ENCODE measurements at places on chromosomes 13 and 19.

- DNase-seq = no peak
These were observed 184.9 kb downstream of the DACH1 start for GRCh38 chr13:71681901-71682613.

DNA sequence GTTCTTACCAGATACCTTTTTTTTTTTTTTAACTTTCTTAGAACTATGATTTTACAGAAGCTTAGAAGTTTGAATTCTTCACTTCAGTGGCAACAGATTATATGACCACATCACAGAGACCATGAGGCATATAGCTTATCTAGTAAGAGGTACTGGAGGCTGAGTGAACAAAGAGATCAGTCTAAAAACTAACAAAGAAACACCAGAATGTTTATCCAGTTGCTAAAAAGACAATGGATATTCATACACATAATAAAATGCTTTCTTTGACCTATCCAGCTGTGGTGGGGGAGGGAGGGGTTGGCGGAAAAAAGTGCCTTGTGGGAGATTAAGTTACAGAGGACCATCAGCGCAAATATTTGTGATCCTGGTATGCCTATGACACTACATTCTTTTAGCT, 34.7 kb upstream of the SLITRK6 start:
- DNase-seq = no peak

GRCh38 chr19:19160461-19161035, 9.5 kb downstream of the MEF2B start:
- DNase-seq = no peak

- no peak for DNase-seq
These were observed 11.7 kb downstream of the MKNK2 start for GRCh38 chr19:2039089-2039958.

DNA sequence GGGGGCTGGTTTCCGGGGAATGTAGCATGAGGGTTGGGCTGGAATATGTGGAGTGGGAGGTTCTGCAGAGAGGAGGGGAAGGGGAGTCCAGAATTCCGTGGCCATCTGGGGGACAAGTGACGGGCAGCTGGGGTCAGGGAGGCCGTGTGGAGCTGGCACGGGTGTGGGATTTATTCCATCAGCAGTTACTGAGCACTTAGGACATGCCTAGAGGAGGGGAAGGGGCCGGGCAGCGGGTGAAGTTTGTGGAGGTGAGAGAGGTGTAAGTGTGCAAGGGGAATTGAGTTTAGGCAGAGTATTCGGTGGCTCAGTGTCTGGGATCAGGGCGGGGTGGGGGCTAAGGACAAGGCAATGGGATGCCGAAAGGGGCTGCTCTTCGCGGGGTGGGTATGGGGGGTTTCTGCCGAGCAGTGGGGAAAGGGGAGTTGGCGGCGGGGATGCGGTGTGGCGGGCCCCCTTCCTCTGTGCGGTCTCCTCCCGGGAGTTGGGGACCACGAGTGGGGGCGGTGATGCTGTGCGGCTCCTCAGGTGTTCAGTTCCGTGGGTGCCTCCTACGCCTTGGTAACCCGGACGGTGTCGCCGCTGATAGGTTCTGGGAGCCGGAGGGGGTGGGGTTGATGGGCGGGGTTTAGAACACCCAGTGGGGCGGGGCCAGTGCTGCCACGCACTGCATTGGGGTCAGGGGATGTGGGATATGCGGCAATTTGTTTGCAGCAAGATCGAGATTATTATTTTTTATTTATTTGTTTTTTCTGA, 5.4 kb downstream of the CCDC61 start:
- DNase-seq = peak; percentile 90

GRCh38 chr13:75480671-75481175, 1.2 kb downstream of the TBC1D4 start:
- peak; percentile 18 for DNase-seq

DNA sequence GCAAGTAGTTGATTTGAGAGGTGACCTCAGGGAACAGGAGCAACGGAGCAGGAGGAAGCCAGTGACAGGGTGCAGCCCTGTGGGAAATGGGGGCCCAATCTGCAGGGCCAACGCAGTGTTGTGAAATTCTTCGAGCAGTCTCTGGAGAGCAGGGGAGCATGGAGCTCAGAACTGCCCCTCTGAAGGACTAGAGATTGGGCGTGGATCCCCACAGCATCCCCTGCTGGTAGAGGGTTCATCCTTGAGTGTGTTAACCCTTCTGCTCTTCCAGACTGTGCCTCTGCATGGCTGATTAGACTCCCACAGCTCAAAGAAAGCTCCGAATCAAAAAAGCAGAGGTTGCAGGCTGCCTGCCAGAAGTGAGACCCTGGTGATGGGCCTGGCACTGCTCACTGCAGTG, 77.9 kb upstream of the UQCRFS1 start:
- no peak for DNase-seq

- DNase-seq = no peak
These were observed 653.3 kb downstream of the DIAPH3 start for GRCh38 chr13:59510386-59510785.

DNA sequence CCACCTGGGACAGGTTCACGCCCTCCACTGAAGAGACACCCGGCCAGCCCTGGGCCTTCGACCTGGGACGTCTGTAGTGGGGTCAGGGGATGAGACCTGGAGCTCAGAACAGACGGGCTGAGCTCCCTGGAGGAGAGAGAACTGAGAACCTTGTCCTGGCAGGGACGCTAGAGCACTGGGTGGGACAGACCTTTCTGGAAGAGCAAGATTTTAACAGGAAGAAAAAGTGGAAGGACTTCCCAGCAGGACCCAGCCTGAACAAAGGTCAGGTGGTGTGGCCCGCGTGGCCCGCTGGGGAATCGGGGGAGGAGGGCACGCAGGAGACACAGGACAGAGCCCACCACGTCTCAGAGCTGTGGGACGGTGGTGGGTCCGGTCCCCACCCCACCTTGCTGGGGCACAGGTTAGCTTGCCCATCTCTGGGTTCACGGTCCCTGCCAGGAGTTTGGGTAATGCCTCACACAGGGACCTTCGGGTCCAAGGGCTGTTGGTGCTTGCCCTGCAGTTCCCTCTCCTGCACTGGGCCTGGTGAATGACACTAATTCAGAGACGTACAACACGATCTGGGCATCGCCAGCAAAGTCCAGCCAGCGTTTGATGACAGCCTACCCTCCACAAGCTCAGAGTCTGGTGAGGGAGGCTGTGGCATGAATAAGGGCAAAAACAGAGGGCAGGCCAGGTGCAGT, 1.2 kb upstream of the EFNA2 start:
- DNase-seq = no peak

GRCh38 chr19:13507053-13507611, 853 bp upstream of the CACNA1A start:
- DNase-seq = no peak

DNA sequence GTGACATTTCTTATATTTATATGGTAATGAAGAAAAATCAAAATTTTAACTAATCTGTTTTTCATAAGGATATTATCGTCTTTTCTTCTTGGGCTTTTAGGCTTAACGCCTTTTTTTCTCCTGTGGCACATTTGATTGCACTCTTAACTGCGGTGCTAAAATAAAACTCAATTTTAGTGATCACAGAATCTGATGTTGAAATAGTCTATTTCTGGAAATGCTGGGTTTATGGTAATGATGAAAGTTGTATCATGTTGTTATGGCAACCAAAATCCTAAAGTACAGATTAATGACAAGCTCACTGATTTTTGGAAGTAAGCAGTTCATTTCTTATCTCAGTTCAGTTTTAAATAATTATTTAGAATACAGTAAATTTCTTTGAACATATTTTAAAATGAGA, 85.3 kb downstream of the COG6 start:
- DNase-seq = no peak

- DNase-seq = no peak
These were observed 20.1 kb upstream of the CAMSAP3 start for GRCh38 chr19:7575434-7576040.

- no peak for DNase-seq
These were observed 1.1 kb downstream of the TRIM13 start for GRCh38 chr13:49997955-49998354.

DNA sequence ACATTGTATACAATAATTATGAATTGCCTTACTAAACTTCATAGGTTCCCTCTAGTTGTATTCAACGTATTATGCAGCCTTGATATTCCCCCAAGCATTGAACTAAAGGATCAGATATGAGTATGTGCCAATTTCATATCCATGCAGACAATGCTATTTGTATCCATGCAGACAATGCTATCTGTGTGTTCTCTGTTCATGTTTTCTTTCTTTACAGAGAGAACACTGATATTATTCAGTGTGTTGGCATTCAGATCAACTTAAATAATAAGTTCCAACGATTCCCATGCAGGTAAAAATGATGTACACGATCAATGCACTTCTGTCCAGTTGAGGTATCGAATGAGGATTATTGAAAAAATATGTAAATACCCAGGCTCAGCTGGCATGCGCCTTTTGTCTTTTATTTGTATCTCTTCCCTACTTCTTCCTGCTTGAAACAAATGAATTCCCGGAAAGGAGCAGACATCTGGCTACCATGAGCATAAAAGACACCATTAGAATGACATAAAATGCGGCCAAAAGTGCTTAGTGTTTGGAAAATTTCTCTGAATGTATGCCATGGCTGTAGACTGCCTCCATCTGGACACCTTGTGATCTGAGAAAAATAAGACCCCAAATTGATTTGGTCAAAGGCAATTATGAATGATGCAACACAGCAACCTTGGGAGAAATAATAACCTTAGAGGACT, 731.5 kb downstream of the SLITRK1 start:
- DNase-seq = no peak

DNA sequence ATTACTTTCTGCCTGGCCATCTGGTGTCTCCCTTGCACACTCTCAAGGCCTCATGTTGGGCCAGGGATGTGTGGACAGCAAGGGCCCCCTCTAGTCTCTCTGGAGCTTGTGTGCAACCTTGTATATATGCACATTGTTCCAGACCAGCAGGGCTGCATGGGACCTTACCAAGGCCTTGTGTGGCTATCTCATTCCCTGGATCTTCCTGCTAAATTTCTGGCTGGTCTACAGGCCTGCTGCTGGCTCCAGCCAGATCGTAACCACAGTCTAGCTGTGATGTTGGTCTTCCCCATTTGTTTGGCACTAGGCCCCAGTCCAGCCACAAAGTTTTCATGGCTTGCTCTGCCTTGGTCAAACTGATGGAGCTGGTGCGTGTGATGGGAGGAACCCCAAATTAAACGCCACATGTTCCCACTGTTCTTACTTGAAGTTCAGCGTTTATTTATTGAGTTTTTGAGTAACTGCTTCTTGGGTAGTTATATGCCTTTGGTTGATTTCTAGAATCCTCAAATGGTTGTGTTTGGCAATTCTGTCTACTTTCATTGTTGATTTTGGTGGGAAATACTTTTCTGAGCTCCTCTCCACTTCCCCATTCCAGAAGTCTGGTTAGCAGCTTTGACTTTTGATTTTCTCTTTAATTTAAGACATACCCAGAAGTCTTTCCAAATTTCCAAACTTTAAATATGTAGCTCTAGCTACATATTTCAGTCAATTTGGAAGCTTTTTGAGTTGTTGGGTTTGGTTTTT, 56.4 kb downstream of the SIPA1L3 start:
- DNase-seq = no peak

DNA sequence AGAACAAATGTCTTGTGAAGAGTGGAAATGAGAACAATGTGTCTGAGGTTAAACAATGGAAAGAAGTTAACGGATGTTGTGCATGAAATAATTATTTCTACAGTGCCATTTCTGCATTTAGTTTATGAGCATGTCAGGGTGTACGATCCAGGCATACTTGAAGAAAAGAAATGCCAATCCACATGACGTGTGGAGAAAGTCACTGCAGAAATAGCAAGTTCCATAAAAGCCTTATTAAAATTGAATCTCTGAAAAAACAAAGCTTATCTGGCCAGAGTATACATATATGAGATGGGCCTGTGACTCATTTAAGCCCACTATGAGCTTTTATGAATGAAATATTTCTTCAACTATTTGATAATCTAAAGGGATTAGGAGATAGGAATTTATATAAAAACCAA, 426.1 kb downstream of the EFNB2 start:
- DNase-seq = no peak

DNA sequence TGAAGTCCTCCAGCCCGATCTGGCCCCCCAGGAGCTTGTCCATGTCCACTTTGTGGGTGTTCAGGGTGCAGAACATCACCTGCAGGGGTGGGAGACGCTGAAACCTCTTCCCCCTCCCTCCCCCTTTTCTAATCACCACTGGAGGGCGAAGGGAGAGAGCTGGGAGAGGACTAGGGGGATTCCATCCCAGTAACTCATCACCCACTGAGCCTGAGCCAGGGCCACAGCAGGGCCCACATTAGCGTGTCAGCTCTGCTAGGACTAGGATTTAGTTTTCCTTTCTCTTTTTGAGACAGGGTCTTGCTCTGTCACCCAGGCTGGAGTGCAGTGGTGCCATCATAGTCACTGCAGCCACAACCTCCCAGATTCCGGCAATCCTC, 5.5 kb upstream of the PTGER1 start:
- DNase-seq = no peak

- peak; percentile 59 for DNase-seq
These were observed 15.2 kb upstream of the TLE6 start for GRCh38 chr19:2962018-2962670.

Data from CD4-positive, alpha-beta T cell treated with Interleukin-17A for 4 hours (primary cell).